Right ventricle myocardium superior (tissue), 1 donor: ENCODE measurements at places on chromosomes 16 and 17. TPM values are rescaled to one million over a fixed set of nuclear protein-coding genes. Genes with fewer than 3 reads are reported as not detected.
A peak's percentile ranks its signal among the peaks of the same experiment; 100 is the strongest.

DNA sequence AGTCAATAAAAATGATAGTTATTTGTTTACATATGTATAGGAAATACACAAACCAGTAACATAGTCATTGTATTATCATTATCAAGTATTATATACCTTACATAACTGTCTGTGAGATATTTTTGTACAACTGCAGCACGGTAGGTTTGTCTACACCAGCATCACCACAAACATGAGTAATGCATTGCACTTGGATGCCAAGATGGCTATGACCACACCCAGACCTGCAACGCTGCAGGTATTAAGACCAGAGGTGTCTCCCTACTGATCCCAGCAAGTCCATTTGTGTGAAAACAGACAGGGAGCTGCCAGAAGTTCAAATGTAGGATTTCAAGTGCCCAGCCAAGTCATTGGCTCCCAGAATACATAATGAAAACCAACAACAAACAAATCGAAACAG is 34.2 kb upstream of the NOS2 start:
- no peak for DNase-seq

DNA sequence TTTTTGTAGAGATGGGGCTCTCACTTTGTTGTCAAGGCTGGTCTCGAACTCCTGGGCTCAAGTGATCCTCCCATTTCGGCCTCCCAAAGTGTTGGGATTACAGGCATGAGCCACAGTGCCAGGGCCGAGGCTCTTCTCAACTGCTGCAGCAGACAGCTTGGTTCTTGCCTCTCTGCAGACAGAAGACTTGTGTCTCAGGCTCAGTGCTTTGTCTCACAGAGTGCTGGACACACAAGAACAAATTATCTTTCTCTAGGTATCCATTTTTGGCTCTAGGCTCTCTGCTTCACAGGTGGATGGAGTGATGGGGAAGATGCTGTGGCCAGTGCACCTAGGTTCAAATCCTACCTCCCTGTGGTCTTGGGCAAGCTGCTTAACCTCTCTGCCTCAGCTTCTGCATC is 80.8 kb upstream of the RNU2-1 start:
- DNase-seq: peak; percentile 13

GRCh38 chr17:37158290-37158689 is 209.5 kb downstream of the AATF start:
- DNase-seq: no peak

The EEF2K gene
- total RNA-seq: 26.4 TPM

GRCh38 chr17:81870131-81870980 is 781 bp downstream of the ARHGDIA start:
- DNase-seq: peak; percentile 64

The UNKL gene
- 13.6 TPM for total RNA-seq

- DNase-seq: peak; percentile 93
Observed at GRCh38 chr17:81345228-81346089, 49.8 kb upstream of the BAHCC1 start.

- DNase-seq: no peak
Observed at GRCh38 chr17:74547736-74548135, 1.8 kb upstream of the CD300C start.

GRCh38 chr17:79125503-79125902 is 50.9 kb downstream of the ENGASE start:
- no peak for DNase-seq

- no peak for DNase-seq
Observed at GRCh38 chr16:85552980-85553435, 60.1 kb upstream of the GSE1 start.

GRCh38 chr17:74776990-74777389 is 845 bp upstream of the NAT9 start:
- DNase-seq: no peak

The GPR142 gene
- not detected for total RNA-seq
